ENCODE measurements at places on chromosomes 16 and 17.
A peak's percentile ranks its signal among the peaks of the same experiment; 100 is the strongest.

- DNase-seq, result peak; percentile 85
Observed at GRCh38 chr16:20901436-20902112, 1.0 kb downstream of the LYRM1 start.

- DNase-seq, result no peak
Observed at GRCh38 chr16:23579371-23579770, 16.7 kb downstream of the NDUFAB1 start.

DNA sequence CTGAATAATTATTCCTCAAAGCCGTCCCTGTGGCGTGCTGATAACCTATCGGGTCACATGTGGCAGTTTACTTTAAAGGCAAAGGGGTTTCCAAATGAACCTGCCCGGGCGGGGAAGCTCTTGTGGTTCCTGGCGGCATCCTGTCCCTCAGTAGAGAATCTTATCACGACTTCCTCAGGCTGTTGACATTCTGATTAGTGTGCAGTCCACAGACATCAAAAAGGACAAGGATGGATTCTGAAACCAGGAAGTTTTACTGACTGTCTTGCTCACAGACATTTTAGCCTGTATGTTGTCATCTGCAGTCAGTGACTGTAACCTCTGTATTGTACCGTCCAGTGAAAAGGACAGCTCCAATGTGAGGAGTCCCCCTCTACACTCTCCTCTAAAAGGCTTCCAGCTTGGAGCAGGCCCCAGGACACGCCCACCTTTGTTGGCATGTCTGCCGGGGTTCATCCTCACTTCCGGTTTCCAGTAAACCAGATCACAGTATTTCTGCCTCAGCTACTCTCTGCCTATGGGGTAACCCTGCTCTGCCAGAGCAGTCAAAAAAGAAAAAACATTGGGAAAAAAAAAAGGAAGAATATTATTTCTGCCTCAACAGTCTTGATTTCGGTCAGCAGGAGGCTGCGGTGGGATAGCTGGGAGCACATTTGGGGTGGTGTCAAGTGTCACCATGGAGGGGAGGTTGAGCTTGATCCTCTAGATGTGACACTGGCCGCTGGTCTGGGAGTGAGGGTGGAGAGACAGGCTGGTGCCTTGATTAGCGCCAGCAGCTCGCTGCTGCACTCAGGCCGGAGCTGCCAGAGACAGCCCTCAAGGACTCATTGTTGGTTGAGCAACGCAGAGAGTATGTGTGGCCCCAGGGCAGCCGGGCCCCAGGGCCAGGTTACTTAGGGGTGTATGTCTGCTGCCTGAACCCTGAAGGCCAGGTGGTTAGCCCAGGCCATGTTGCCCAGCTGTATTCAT, 89.0 kb upstream of the DNAH17 start:
- DNase-seq, result peak; percentile 75

- no peak for DNase-seq
Observed at GRCh38 chr16:865026-865425, 64.5 kb upstream of the GNG13 start.

GRCh38 chr17:16418685-16419068, 3.3 kb downstream of the TRPV2 start:
- DNase-seq, result no peak

GRCh38 chr16:89706518-89707260, 5.2 kb upstream of the SPATA2L start:
- no peak for DNase-seq

GRCh38 chr17:28646039-28646754, 1.2 kb upstream of the BLTP2 start:
- no peak for DNase-seq

GRCh38 chr17:78268191-78268874, 36.9 kb downstream of the TMEM235 start:
- no peak for DNase-seq

DNA sequence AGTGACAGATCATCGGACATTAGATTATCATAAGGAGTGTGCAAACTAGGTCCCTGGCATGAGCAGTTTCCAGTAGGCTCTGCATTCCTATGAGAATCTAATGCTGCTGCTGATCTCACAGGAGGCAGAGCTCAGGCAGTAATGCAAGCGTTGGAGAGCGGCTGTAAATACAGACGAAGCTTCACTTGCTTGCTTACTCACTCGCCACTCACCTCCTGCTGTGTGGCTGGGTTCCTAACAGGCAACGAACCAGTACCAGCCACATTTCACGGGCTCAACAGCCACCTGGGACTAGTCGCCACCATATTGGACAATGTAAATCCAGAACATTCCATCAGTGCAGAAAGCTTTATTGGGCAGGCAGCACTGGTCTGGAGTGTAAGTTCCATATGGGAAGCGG, 7.7 kb downstream of the JPH3 start:
- no peak for DNase-seq

DNA sequence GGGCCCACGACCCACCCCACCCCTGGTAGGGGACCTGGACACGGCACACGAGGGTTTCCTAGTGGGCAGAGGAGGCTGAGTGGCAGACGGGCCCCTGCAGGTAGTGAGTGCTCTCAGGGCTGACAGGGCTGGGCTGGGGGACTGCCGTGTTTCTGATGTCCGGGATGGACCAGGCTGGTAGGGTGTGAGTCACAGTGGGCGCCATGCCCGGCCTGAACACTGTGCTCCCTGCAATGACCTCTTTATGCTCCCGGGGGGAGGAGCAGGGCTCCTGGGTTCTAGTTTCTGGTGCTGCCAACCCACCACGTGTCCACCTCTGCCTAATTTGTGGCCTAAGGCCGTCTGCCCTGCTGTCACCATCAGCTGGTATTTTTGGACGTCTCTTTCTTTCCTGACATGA, 26.3 kb downstream of the ARHGAP23 start:
- DNase-seq, result peak; percentile 92

GRCh38 chr17:9132944-9133610, 111.8 kb downstream of the NTN1 start:
- DNase-seq, result no peak

GRCh38 chr17:72372185-72372584, 251.4 kb downstream of the SOX9 start:
- no peak for DNase-seq

DNA sequence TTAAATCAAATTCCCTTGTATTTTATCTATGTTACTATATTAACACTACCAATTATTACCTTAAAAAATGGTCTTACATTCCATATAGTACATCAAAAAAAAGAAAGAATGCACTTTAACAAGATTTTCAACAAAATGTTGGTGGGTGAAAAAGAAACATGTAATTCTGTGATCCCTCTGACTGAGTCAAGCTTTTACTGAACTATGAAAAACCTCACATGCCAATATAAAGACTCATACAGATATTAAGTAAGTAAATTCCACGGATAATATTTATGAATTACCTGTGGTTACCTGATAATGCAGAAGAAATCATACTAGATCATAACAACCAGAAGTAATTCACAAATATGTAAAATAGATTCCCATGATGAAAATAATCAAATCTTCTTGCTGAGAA, 12.4 kb downstream of the COIL start:
- no peak for DNase-seq

DNA sequence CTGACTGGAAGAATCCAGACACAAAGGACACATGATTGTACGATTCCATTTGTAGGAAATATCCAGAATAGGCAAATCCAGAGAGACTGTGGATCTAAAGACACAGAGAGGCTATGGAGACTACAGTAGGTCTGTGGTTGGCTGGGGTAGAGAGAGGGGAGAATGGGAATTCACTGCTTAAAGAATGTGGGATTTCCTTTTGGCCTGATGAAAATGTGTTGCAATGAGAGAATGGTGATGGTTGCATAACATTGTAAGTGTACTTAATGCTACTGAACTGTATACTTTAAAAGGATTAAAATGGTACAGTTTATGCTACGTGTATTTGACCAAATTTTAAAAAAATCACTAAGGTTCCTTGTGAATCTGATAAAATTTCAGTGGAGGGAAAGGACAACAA, 62.1 kb downstream of the GPRC5B start:
- no peak for DNase-seq

- DNase-seq, result peak; percentile 94
Observed at GRCh38 chr17:21286066-21286770, 1.7 kb downstream of the MAP2K3 start.

DNA sequence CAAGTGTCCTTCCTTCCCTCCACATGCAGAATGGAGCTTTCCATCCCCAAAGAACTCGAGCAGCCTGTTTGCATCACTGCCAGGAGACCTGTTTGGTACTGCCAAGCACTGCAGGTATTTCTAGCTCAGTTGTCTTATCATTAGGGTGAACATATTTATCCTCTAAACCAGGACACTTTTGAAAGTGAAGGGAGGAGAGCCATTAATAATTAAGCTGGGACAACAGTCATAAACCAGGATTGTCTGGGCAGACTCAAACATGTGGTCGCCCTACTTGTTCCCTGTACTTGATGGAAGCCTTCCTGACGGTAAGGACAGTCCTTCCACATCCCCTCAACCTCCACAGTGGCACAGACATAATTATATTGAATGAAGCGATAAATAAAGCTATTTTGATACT, 67.4 kb downstream of the PRKCA start:
- no peak for DNase-seq

- no peak for DNase-seq
Observed at GRCh38 chr17:44094701-44095387, 24.3 kb downstream of the G6PC3 start.

DNA sequence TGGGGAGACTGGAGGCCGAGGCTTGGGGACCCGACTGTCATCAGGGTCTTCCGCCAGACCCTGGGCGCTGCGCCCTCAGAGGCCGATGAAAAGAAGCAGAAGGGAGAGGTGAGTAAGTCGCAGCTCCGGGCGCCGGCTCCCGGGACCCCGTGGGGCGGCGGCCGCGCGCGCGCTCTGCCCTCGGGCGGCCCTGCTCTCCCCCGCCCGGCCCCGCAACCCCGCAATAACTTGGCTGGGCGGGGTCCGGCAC, 392 bp upstream of the ABHD15 start:
- DNase-seq, result no peak

DNA sequence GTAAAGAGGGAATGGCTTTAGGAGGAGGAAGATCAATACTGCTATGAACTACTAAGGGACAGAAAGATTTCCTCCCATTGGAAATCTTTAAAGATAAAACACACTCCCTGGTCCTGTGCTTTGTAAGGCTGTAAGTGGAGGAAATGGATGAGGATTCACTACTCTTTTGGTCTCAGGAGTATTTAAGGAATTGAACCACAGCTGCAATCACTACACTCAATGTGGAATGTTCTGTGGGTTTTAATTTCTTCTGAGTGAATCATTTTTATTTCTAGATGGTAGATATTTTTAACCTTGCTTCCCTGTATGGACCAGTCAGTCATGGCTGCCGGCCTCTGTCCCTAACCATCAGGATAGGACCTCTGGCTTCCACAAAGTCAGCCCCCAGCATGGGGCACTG, 65.6 kb downstream of the SDR42E1 start:
- no peak for DNase-seq

- DNase-seq, result peak; percentile 57
Observed at GRCh38 chr17:74165797-74166365, 37.6 kb upstream of the RPL38 start.

All from cardiac septum (tissue), 1 donor.